SIG-M5 (cell line): ENCODE measurements at places on chromosomes 6 and 20.

DNA sequence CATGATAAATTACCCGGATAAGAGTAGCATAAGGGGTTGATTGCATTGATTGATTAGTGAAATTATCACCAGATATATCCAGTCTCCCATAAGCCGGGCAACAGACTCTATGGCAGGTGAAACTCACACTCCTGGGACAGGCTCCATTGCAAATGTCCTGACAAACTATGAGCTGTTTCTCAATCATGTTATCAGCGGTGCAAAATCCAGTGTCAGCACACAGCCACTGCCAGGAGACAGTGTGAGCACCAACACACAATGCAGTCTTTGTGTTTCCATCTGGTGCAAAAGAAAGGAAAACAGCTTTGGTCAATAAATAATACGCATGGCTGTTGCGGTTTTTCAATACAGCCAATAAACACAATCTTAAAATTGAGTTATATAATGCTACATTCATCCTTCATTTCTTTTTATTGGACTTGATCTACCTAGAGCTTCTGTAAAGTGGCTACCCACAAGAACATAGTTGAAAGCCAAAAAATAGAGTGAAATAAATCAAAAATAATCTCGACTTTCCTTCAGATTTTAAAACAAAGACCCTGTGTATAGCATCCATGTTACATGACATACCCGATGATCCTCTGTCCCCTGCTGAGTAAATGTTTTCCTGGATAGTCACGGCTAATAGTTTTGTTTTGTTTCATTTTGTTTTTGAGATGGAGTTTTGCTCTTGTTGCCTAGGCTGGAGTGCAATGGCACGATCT lies 64.3 kb upstream of the AFDN start:
- DNase-seq, result no peak

DNA sequence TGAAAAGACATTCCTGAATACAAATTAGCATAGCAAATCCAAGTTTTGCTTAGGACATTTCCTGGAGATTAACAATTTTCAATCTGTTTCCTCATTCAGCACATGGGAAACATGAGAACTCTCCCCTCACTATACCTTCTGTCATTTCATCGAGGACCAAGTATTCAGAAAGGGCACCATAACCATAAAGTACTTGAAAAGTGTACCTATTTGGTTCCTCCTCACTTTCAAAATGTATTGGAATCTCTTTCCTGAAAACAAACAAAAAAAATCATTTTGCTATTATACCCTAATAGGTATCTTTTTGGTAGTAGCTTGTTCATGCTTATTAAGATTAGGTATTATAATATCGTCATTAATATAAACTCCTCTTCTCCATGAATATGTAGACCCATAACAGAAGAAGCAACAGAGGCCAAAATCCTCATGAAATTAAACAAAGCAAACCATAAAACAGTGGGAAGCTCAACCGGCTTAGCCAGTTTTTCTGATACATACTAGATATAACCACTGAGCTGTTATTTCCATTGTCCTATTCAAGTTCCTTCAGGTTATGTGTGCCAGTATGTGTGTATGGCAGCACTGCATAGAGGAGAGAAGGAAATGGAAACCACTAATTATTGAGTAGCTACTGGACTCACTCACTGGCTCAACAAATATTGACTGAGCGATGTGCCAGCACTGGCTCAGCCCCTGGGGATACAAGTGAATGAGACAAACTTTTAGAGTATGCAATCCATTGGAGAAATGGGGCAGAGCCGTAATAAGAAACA lies 274.0 kb downstream of the MAFB start:
- DNase-seq, result no peak

- DNase-seq, result no peak
Observed at GRCh38 chr20:9985773-9986172, 49.0 kb upstream of the ANKEF1 start.

- DNase-seq, result no peak
Observed at GRCh38 chr20:22495172-22495571, 89.2 kb downstream of the FOXA2 start.

GRCh38 chr6:19380293-19380692 lies 456.9 kb upstream of the ID4 start:
- DNase-seq, result no peak

DNA sequence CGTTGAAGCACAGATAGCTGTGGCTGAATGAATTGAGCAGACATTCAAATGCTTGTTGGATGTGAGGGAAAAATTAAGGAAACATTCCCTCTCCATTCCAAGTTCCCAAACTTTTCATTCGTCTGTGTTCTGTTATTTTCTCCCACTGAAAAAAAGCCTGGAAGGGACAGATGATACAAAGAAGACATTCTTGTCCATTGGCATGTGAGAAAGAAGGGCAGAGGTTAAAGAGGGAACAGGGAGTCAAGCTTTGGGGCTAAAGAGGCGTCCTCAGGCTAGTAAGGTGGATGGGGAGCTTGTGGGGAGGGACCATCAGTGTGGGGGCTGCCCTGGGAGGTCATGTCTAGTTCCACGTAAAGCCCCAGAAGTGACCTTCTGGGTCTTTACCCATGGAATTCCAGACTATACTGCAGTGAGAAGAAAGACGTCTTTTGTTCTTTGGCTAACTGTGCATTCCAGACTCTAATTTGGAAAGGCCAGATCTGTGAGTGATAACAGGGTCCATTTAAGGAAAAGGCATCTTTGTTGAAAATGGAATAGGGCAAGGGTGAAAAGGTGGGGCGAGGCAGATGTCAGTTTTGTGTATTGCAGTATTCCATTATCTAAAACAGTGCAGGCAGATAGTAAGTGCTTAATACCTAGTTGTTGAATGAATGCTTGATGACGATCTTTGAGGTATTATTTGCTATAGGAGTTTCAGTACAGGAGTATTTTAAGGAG lies 117.5 kb downstream of the SOX4 start:
- DNase-seq, result no peak

GRCh38 chr6:166520905-166521834 lies 65.3 kb downstream of the RAMACL start:
- DNase-seq, result no peak

- DNase-seq, result no peak
Observed at GRCh38 chr6:32252331-32253009, 28.6 kb upstream of the NOTCH4 start.

DNA sequence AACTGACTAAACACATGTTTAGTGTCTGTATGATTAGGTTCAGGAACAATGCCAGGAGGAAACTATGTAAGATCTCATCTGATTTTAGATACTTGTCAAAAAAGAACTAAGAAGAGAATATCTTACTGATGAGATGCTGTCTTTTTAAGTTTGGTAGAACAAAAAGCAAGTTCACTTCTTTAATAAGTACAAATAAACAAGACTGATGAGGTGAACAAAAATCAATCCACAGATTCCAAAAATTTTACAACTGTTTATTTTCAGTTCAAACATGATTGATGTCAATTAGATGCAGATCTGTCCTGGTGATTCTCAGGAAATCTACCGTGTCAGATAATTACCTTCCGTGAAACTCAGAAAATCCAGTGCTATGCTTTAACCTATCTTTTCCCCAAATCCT lies 24.9 kb downstream of the EPHA7 start:
- no peak for DNase-seq

DNA sequence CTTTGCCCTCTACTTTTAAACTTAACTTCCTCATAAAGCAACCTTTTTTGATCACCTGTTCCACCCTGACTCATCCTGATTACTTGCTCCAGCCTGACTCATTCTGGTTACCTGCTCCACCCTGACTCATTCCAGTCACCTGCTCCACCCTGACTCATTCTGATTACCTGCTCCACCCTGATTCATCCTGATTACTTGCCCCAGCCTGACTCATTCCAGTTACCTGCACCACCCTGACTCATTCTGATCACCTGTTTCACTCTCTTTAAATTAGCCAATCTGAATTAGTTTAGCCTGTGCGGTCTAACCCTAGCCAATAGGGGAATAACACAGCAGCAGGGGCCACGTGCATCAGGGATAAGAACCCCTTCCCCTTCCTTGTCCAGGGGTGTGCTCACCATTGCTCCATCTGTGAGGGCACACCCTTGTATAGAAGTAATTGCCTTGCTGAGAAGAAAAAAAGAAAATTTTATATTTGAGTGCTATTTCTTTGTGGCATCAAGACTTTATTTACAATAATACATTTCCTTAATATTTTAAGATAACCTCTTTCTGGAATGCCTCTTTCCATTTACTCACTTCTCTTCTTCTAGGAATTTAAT lies 17.9 kb downstream of the HLA-G start:
- DNase-seq, result no peak

DNA sequence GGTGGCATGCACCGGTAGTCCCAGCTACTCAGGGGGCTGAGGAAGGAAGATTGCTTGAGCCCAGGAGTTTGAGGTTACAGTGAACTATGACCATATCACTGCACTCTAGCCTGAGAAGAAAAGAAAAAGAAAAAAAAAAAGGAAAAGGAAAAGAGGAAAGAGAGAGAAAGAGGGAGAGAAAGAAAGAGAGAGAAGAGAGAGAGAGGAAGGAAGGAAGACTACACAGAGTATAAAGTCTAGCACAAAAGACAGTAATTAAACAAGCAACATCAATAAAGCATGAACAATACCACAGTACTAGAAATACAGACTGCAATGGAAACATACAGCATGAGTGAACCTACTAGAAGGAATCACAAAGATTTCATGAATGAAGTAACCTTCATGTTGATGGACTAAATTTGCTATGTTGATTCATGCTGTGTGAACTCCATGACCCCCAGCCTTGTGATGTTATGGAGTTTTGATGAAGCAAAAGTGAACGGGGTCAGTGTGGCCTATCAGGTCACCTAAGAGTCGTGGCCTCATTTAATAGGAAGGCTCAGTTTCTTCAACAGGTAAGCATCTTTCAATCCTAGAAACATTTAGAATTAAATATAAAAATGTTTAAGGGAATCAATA lies 57.6 kb downstream of the NUDT3 start:
- no peak for DNase-seq

DNA sequence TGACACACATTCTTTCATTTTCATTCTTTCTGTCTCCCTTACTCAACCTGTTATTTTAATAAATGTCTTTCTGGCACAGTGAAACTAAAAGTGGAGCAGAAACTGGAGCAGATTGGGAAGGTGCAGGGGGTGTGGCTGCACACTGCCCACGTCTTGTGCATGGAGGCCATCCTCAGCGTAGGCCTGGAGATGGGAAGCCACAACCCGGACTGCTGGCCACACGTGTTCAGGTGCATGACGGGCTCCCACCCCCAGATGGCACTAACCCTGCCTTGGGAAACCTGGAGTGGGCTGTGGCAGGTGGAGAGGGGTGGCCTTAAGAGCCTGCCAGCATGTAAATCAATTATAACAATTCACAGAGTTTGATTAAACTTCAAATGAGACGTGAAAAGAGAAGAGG lies 71.4 kb upstream of the PBOV1 start:
- DNase-seq, result no peak

- no peak for DNase-seq
Observed at GRCh38 chr6:147205690-147206600, 1.7 kb downstream of the STXBP5 start.

DNA sequence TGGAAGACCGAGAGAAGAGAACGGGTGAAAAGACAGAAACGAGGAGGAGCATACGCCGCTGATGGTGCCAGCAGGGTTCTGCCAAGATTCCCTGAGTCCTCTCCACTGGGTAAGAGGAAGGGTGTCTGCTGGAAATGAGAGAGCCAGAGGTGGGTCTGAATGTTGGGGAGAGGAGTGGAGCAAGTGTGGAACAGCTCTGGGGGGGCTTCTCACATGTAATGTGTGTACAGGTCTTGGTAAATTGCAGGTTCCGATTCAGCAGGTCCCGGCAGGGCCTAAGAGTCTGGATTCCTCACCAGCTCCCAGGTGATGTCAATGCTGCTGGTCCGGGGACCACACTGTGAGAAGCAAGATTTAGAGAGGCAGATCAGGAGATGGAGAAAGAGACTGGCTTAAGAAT lies 1.5 kb upstream of the EBF4 start:
- DNase-seq, result no peak

GRCh38 chr6:98117068-98117467 lies 717.3 kb upstream of the POU3F2 start:
- no peak for DNase-seq

DNA sequence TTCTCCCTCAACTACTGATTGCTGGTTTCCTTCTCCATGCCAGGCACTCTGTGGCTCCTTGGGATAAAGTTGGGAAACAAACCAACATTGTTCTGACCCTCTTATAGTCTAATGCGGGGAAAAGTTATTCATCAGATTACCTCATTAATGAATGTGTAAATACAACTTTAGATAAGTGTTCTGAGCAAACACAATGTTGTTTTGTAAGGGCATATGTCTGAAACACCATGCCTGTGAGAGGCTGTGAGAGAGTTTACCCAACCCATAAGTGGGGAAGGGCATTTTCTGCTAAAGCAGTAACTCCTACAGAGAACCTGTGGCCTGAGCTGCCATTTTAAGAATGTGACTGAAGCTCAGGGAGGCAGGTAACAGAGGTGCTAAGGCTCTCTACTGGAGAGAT lies 283.5 kb downstream of the KHDC1L start:
- DNase-seq, result no peak

DNA sequence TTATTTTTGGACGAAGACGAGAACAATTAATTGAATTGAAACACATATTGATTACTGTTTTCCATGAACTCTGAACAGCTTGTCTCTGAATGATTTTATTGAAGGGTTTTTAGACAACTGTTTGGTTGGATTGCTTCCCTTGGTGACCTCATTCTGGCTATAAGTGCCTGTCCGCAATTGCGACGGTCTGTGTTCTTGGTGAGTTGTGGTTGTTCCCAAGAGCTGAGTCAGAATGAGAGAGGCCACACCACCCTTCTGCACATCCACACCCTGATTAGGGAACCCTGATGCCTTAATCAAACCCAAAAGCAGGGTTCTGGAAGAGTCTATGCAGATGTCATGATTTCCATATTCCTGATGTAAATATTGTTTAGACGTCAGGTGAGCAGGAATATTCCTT lies 747.0 kb downstream of the PTPRT start:
- no peak for DNase-seq
